HEK293T (cell line): ENCODE measurements at places on chromosomes 1 and 21.

- DNase-seq, result peak; percentile 32
Observed at GRCh38 chr1:39576016-39576657, 453 bp downstream of the PABPC4 start.

DNA sequence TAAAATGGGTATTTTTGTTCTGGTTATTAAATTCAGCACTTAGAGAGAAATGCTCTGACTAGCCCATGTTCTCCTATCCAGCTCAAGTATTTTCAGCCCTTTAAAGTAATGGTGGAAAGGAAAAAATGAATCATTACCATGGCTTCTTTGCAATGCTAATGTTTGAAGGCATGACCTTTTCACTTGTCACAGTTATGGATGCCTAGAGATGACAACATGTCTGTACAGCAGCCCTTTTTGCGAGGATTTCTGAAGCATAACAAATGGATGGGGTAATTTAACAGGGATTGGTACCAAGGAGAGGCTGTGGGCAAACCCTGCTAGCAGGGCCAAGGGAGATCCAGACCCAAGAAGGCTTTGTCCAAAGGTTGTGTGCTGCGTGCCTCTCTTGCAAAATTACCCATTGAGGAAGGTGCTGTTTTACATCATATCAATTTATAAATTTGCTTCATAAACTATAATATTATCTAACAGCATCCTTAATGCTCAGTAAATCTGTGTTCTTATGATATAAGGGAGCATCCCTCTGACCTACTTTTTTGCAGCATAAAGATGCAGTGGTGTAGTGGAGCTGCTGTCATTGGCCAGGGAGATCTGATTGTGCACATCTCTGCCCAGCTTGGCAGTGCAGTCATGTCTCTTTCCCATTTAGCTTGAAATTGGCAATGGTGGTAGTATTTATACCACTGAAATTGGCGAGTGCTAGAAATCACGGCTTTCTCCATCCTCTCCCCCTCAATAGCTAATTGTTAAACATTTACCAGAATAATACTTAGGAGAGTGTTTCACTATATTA is 327.1 kb downstream of the PCP4 start:
- no peak for DNase-seq

- no peak for DNase-seq
Observed at GRCh38 chr1:7784492-7785071, 491 bp downstream of the PER3 start.

GRCh38 chr1:156740741-156741480 is at the start of gene MRPL24:
MRPL24 (minus strand) TSS chr1:156741088; CDS start chr1:156738704, 2,384 bp downstream.
- peak; percentile 98 for DNase-seq

- DNase-seq, result no peak
Observed at GRCh38 chr1:47592296-47593012, 154.6 kb downstream of the FOXD2 start.

DNA sequence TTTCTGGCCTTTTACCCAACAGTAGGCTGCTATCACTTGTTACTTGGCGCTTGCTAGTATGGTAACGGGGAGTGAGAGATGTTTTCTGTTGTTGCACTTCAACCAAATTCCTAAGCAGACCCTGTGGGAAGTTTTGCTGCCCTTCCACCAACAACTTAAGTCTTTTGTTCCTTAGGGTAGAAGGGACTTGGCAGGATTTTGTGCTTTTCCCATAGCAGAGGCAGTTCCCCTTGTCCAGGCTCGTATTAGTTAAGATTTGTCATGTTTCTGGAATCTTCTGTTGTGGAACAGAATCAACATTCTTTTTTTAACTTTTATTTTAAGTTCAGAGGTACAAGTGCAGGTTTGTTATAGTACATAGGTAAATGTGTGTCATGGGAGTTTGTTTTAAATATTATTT is 73.2 kb upstream of the SGIP1 start:
- DNase-seq, result no peak

DNA sequence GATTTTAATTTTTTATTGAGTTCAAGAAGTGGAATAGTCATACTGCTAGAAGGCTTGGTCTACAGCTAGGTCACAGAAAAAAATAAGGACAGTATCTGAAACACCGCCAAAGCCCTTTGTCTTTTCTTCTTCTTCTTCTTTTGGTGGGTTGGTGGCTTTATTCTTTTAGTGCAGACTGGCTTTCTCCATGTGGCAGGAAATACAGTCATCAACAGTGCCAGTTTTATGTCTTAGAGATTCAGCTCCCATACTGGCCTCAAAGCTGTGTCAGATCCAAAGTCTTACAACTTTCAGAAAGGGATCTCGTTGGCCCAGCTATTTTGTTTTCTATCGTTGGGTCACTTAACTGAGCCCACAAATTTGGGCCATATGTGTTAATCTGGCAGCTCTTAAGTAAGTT is 58.2 kb downstream of the FNBP1L start:
- no peak for DNase-seq

GRCh38 chr1:25054526-25055323 is 124.6 kb upstream of the RUNX3 start:
- no peak for DNase-seq

- no peak for DNase-seq
Observed at GRCh38 chr1:222335586-222335985, 212.3 kb downstream of the HHIPL2 start.

DNA sequence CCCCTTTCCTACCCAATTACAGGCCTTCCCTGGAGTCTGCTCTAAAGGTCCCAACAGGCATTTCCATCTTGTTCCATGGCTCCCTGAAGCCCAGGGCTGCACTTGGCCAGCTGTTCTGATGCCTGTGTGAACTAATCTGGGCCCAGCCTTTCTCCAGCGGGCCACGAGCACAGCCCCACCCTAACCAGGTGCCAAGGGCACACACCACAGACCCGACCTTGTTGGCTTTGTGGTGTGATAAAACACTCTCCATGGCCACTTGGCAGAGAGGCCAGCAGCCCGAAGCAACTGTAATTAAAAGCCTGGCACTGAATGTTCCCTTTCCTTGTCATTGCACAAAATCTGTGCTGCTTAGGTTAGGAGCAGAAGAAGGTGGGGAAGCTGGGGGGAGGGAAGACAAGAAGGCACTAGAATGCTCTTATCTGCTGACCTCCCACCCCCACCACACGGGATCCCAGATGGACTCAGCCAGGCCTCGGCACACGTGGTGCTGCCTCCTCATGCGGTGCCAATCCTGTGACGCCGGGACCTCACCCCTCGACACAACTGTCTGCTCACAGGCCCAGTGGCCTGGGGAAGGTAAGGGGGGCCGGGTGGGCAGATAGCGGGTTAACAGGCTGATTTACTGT is 9.9 kb downstream of the HCRTR1 start:
- no peak for DNase-seq

DNA sequence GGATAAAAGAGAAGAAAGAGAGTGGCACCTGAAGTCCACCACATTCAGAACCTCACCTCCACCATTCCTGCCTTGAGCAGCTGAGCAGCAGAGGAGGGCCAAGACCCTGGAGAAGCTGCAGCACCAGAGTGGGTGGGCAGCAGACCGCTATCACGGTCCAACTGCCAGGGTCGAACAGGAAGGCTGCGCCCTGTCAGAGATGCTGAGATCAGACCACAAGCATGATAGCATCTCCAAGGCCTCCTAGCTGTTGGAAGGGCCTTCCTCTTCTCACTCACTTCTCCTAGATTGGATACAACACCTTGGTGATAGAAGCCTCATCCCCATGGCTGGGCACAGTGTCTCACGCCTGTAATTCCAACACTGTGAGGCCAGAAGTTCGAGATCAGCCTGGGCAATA is 12.1 kb upstream of the SLC45A3 start:
- no peak for DNase-seq

- DNase-seq, result no peak
Observed at GRCh38 chr1:90922996-90923395, 98.8 kb downstream of the ZNF644 start.

GRCh38 chr21:34526618-34527290 is 14.7 kb upstream of the KCNE1 start:
- peak; percentile 75 for DNase-seq

DNA sequence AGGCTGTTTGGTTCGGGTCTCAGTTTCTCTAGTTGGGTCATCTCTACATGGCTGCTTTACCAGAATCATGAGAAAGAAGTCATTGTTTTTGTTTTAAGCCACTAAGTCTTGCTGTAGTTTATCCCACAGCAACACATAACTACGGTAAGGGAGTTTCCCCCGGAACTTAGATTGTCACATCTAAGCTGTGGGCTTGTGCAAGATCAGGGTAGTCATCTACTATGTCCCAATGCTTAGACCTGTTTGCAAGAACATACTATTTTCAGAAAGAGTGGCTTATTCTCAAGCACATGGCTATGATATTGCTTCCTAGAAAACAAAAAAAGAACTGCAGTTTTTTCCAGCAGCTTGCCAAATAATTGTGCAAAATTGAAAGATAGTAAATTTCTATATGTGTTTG is 18.0 kb upstream of the OLIG2 start:
- no peak for DNase-seq

DNA sequence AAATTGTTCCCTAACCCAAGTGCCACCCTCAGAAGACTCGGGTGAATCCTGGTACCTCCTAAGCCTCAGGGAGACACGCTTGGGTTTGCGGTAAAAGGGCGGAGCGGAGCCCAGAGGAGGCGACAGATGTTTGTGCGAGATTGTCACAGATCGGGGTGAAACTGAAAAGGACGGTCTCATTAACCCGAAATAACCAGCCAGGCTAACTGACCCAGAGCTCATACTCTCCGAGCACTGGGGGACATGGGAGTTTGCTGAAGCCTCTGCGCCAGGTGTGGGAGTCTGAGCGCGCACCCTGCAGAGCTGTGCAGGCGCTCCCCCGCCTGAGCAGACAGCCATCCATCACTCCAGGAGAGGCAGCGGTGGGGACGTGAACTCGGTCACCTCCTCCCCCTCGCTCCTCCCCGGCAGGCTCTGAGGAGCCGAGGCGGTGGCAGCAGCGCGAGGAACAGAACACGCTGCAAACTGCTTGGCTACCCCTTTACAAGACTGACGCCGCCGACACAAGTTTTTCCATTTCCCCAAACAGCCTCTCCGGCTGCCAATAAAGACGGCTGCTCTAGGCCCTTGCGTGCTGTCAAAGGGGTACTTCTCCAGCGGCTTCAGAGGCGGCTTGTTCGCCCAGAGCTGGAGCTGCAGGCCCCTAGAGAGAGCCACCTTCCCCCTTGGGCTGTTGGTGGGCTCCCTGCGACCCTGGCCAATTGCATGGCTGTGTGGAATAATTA is 43.5 kb downstream of the RRAGC start:
- peak; percentile 46 for DNase-seq

DNA sequence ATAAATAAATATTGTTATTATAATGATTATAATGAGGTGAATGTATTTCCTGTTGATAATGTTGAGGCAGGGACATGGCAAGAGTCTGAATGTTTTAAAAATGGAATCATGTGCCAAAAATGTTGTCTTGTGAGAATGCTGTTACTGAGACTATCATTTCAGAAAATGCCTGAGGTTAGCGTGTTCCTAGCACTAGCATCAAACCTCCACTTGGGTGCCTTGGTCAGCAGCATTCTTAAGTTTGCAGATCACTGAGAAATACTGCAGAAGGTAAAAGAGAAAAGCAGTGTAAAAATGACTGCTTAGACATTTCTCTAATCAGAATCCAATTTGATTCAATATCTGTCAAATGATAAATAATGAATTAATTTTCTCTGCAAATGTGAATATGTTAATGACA is 50.8 kb downstream of the OLFM3 start:
- peak; percentile 17 for DNase-seq

GRCh38 chr1:223341121-223341520 is 22.9 kb downstream of the SUSD4 start:
- no peak for DNase-seq

GRCh38 chr1:198125995-198126735 is 30.6 kb upstream of the NEK7 start:
- no peak for DNase-seq

DNA sequence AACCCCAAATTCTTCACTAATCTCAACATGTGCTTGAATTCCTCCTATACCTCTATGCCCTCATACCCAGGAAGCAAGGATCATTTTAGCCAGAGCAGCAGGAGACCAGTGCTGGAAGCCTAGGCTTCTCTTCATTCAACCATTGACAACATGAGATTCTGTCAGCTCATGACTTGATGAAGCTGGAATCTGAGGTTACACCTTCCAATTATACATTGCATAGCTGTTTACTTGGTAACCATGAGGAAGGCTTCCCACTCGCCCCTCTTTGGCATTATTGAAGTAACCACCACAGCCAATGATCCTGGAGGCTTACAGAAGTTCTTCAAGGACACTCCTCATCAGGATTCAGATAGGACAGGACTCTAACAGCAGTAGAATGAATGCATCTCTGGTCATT is 160.3 kb downstream of the TPR start:
- DNase-seq, result no peak

DNA sequence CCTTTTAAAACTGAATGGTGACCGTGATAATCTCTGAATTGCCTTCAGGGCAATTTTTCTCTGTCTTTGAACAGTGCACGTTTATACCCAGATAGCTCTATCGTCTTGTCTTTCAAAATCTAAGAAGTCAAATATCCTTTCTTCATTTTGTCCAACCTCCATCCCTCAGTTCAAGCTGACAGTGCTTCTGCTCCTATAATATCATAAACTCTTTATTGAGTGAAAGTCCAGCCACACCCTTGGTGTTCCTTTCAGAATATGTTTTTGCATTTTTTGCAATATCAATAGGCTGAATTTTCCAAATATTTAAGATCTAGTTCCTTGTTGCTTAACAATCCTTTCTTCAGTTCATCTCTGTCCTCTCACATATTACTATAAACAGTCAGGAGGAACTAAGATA is 35.1 kb upstream of the FRRS1 start:
- no peak for DNase-seq
